ENCODE measurements at places on chromosomes 3 and 15. TPM values are rescaled to one million over a fixed set of nuclear protein-coding genes. Genes with fewer than 3 reads are reported as not detected.

GRCh38 chr3:27220166-27220565 lies 149.0 kb downstream of the NEK10 start:
- no peak overlapping the region for H3K4me3 ChIP-seq
- H3K27ac ChIP-seq = no peak overlapping the region
- DNase-seq = no peak
- H3K4me1 ChIP-seq = peaks cover 15% of the 10 kb centered on the region
- H3K27me3 ChIP-seq = no peaks in the 10 kb centered on the region

- DNase-seq = no peak
- peaks cover 11% of the 10 kb centered on the region for H3K36me3 ChIP-seq
- peaks cover 1% of the 10 kb centered on the region for H3K27me3 ChIP-seq
- H3K4me1 ChIP-seq = peaks cover 15% of the 10 kb centered on the region
Measured at GRCh38 chr3:189519458-189519857, 111.7 kb upstream of the TP63 start.

GRCh38 chr3:20141851-20142250 lies 44.2 kb downstream of the SGO1 start:
- no peaks in the 10 kb centered on the region for H3K27me3 ChIP-seq
- no peaks in the 10 kb centered on the region for H3K4me1 ChIP-seq
- H3K36me3 ChIP-seq = peaks cover 31% of the 10 kb centered on the region

Gene PPP1R14D
- total RNA-seq = not detected

- no peaks in the 10 kb centered on the region for H3K36me3 ChIP-seq
- DNase-seq = no peak
Measured at GRCh38 chr3:159785273-159785708, 203.3 kb upstream of the IL12A start.

DNA sequence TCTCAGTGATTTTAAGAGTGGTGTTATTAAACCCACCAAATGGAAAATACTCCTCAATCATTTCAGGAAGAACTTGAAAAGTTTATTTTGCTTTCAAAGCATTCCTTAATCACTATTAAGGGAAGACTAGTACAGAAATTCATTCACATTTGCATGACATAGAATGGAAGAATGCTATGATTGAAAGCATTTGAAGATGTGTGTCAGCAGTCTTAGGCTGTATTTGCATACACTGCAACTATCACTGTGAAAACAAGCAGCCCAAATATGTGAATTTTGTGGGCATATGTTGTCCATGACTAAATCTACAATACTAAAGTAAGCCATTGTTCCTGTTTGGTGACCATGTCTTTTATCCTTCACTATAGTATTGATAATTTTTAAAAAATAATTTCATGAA lies 95.8 kb downstream of the CNTN3 start:
- no peak overlapping the region for H3K4me3 ChIP-seq
- H3K27ac ChIP-seq = no peak overlapping the region
- H3K4me1 ChIP-seq = no peaks in the 10 kb centered on the region
- H3K27me3 ChIP-seq = no peaks in the 10 kb centered on the region
- no peaks in the 10 kb centered on the region for H3K36me3 ChIP-seq

Gene GOLGA8N
- 2.2 TPM for total RNA-seq

DNA sequence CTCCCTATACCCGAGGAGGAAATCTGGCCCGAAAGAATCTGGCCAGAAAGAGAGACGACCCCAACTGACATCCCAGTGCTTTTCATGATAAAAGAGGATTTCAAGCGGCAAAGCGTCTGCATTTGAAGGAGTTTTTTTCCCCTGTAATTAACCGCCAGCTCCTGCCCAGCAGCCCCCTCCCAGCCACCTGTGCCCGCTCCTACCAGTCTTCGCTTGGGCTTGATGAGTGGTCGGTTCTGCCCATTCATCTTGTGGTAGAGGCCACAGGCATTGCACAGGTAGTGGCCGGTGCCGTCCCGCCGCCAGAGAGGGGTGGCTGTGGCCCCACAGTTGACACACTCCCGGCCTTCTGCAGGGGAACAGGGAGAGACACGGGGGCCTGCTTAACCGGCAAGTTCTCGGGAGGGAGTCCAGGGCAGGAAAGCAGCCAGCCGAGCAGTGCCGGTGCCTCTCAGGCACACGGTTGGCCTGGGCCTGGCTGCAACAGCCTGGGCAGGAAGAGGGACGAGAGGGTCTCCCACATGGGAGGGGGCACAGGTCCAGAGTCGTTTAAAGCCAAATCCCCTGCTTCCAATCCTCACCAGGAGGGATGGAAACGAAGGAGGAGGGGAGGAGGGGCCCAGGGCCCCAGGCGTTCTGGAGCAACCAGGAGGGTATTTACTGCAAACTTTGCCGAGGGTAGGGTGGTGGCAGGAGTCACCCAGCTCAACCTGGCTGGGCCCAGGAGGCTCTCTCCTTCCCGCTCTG lies 9.2 kb downstream of the GATA2 start:
- DNase-seq = no peak
- peaks cover 59% of the 10 kb centered on the region for H3K27me3 ChIP-seq
- no peak overlapping the region for H3K27ac ChIP-seq
- H3K4me1 ChIP-seq = peaks cover 22% of the 10 kb centered on the region
- no peak overlapping the region for H3K4me3 ChIP-seq

- peak overlapping the region; percentile 80 for H3K4me3 ChIP-seq
- peak overlapping the region; percentile 93 for H3K27ac ChIP-seq
- H3K27me3 ChIP-seq = no peaks in the 10 kb centered on the region
- H3K4me1 ChIP-seq = peaks cover 51% of the 10 kb centered on the region
- DNase-seq = peak; percentile 69
Measured at GRCh38 chr3:45994419-45995235, 997 bp downstream of the FYCO1 start.

Gene ZNF774
- total RNA-seq = 2.0 TPM

DNA sequence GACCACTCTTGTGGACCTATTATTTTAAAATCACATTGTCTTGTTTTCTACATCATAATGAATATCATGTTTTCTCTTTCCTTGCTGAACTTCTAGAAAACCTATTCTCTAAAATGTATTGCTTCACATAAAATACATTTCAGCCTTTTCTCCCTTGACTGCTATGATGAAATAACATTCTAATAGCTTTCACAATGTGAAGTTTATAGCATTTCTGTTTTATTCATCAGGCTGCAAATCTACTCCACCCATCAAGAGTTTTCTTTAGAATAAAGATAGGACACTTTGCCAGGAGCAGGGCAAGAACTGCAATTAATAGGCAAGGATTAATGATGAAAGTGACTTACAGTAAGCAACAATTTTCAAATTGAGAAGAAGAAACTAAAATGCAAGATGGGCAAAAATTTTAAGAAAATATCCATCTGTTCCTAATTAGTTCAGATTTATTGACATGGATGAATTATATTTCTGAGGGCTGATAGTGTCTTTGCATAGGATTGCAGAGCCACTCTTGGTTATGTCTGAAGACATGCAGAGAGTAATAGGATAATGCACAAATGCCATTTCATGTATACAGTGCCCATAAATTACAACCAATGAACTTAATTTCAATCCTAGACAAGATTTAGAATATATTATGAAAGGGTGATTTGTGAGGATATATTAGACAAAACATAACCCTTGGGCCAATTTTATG lies 21.7 kb downstream of the LEKR1 start:
- H3K4me1 ChIP-seq = no peaks in the 10 kb centered on the region
- no peak overlapping the region for H3K27ac ChIP-seq
- no peaks in the 10 kb centered on the region for H3K36me3 ChIP-seq
- no peak overlapping the region for H3K4me3 ChIP-seq
- DNase-seq = no peak
- no peaks in the 10 kb centered on the region for H3K27me3 ChIP-seq

GRCh38 chr3:35724106-35724505 lies 84.8 kb downstream of the ARPP21 start:
- H3K27me3 ChIP-seq = peaks cover 2% of the 10 kb centered on the region
- no peaks in the 10 kb centered on the region for H3K36me3 ChIP-seq
- no peak overlapping the region for H3K4me3 ChIP-seq
- no peaks in the 10 kb centered on the region for H3K4me1 ChIP-seq
- peak; percentile 27 for DNase-seq
- no peak overlapping the region for H3K27ac ChIP-seq

Gene TMEM207
- not detected for total RNA-seq

Gene CX3CR1
- 0.14 TPM for total RNA-seq

Gene ABI3BP
- not detected for total RNA-seq

DNA sequence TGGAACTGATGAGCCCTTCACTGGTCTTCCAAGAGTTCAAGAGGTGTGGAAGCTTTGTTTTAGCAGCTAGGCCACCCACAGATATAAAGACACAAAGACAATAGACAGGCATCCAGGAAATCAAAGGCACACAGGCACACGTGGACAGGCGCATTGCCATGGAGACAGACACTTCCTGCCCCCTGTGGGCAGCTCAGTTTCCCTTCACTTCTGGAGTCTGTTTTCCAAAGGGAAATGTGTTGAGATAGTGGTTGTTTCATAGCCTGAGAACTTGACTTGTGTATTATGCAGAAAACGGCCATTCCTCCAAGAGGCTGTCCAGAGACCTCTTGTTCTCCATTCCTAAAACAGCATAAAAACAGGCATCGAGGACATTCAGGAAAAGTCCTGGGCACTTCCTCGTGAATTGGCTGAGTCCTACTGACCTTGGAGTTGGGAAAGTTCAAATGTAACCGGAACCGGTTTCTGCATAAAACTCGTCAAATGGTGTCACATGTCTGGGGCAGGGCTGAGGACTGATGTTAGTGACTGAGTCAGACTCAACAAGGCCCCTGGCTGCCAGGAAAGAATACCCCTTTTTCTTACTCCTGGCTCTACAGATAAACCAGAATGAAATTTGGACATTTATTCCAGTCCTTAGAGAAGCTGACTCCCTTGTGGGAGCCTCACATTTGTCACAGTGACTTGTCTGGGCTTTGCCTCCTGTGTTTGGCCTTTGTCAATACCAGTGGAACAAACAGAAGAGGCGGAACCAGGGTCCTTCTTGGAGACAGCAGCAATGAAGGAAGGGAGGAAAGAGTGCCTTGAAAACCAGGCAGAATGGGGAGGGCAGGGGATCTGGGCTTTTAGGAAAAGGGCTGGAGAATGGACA lies 1.3 kb downstream of the ALPK3 start:
- DNase-seq = peak; percentile 31
- no peak overlapping the region for H3K27ac ChIP-seq
- peaks cover 10% of the 10 kb centered on the region for H3K27me3 ChIP-seq
- no peak overlapping the region for H3K4me3 ChIP-seq
- H3K4me1 ChIP-seq = peaks cover 10% of the 10 kb centered on the region

- no peak for DNase-seq
- H3K27ac ChIP-seq = no peak overlapping the region
- H3K27me3 ChIP-seq = peaks cover 21% of the 10 kb centered on the region
- H3K36me3 ChIP-seq = no peaks in the 10 kb centered on the region
- no peaks in the 10 kb centered on the region for H3K4me1 ChIP-seq
- no peak overlapping the region for H3K4me3 ChIP-seq
Measured at GRCh38 chr3:190697901-190698300, 164.6 kb downstream of the GMNC start.

Gene KNG1
- total RNA-seq = not detected

Gene CHRNA5
- 8.5 TPM for total RNA-seq

DNA sequence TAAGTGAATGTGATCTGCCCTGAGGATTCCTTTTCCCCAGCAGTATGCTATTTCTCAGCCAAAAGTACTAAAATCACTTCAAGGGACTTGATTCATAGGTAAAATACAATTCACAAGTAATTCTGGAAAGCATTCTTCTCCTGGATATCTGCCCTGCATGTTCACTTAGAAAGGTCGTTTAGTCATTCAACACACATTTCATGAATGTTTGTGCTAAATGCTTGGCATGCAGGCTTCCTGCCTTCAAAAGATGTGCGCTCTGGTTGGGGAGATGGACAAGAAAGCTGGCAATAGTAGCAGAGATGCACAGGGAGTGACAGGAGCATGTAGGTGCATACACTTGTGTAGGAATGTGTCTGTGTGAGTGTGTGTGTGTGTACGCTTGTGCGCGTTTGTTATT lies 360.7 kb downstream of the PTPRG start:
- no peaks in the 10 kb centered on the region for H3K4me1 ChIP-seq
- no peaks in the 10 kb centered on the region for H3K36me3 ChIP-seq

All from activated CD4-positive, alpha-beta T cell treated with anti-CD3 and anti-CD28 coated beads for 36 hours (primary cell).